Stimulated activated CD4-positive, alpha-beta T cell treated with anti-CD3 and anti-CD28 coated beads, Interleukin-4, amount 100 ng/mL, for 24 hours (primary cell): ENCODE measurements at places on chromosomes 2 and 18.

DNA sequence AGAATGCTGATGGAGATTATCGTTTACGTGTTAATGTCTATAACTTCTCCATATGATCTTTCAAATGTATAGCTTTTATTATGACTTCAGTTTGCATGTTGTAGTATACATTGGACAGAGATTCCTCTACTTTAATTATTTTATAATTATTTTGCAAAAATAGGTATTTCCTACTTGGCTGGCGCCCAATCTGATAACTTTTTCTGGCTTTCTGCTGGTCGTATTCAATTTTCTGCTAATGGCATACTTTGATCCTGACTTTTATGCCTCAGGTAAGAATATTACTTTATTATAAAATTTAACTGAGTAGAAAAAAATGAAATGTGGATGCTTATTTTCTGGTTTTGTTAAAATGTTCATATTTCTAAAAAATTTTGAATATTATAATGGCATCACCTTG lies 18.1 kb upstream of the ADGRF3 start:
- DNase-seq, result no peak

GRCh38 chr2:6872394-6872793 lies 5.2 kb upstream of the RSAD2 start:
- DNase-seq, result no peak

- no peak for DNase-seq
These were observed 1568.6 kb upstream of the NXPH2 start for GRCh38 chr2:140348826-140349225.

DNA sequence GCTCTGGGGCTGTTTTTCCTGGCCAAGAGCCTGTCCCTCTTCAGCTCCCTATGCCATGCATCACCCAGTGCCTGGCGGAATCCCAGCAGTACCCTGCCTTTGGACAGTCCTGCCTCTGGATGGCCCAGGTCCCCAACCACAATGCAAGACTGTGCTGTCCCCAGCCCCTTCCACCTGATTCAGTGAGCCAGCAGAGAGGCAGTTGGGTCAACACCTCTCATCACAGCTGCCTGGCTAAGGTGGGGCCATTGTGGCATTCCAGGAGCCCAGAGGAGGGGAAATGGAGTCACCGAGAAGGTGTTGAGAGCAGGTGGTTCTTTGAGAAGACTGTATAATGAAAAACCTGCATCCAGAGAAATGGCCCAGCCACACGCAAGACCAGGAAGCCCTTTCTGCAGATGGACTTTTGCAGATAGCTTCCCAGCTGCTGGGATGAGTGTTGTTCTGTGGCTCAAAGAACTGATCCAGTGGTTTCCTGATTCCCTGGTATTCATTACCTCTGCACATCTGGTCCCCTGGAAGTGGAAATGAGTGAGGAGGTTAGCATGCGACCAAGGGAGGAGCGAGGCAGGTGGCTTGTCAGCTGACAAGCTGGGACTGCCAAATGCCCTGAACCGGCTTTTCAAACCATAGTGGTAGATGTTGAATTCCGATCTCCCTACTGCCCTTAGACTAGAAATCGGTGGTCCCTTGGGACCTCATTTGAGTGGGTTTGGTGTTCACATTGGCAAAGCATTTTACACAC lies 1.7 kb upstream of the ASPRV1 start:
- no peak for DNase-seq

- DNase-seq, result no peak
These were observed 24.2 kb upstream of the MCFD2 start for GRCh38 chr2:46939626-46940359.

- DNase-seq, result no peak
These were observed 62.4 kb upstream of the EHBP1 start for GRCh38 chr2:62643100-62643471.

GRCh38 chr2:19644763-19645162 lies 257.0 kb downstream of the TTC32 start:
- DNase-seq, result no peak

DNA sequence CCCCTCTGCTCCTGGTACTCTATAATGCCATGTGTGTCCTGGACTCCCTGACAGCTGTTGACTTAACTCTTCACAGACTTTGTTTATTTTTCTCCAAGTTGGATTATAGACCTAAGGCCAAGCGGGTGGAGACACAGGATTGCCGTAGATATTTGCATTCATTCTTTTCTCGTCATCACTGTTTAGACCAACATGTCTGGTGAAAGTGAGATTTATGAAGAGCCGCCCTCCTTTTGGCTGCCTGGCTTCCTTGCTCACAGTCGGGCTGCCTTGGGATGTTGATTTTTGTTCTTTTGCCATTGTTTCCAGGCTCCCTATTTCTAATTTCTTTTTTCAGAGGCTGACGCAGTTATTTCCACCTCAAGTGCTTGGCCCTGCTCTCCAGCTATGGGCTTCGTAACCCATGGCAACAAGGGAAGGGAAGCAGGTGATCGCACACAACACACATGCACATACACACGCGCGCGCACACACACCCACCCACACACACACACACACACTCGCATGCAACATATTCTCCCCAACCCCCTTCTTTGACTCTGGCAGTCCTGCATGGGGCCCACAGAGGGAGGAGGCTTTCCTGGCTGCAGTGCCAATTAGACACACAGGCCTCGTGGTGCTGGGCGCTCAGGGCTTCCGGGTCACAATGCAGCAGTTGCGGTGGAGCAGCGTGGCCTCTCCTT lies 296.5 kb downstream of the MTX2 start:
- DNase-seq, result no peak

- no peak for DNase-seq
These were observed 741.0 kb downstream of the PLCL1 start for GRCh38 chr2:198545411-198545810.

GRCh38 chr2:43302961-43303494 lies 76.6 kb upstream of the ZFP36L2 start:
- no peak for DNase-seq

GRCh38 chr2:45268631-45269030 lies 259.4 kb upstream of the SIX2 start:
- DNase-seq, result no peak
